ENCODE measurements at places on chromosomes 7 and 10.

DNA sequence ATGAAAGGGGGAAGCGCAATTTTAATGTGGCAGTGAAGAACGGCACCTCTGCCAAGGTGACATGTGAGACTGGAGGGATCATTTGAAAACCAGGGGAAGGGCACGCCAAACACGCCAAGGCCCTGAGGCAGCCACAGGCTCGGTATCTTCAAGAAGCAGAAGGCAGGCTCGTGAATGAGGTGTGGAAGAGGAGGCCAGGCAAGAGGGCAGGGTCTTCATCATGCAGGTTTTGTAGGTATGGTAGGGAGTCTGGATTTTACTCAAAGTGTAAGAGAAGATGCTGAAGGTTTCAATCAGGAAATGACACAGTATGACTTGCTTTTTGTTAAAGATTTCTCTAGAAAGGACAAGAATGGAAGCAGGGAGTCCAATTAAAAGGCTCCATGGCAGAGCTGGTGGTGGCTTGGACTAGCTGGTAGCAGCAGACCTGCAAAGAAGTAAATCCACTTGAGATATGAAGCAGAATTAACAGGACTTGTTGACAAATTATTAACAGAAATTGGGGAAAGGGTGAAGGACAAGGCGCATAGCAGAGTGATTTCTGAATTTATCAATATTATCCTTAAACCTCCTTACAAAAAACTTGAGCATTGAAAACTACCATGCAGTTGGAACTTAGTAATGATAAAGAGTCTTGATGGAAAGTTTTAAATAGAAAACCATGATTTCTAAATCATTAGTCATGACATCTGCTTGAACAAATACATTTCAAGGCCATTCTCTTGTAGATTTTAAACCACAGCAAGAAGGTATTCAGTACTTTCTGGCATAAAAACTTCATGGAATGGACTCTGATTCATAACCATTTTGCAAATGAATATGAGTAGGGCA is 70.4 kb downstream of the COA1 start:
- ATAC-seq = no peak

DNA sequence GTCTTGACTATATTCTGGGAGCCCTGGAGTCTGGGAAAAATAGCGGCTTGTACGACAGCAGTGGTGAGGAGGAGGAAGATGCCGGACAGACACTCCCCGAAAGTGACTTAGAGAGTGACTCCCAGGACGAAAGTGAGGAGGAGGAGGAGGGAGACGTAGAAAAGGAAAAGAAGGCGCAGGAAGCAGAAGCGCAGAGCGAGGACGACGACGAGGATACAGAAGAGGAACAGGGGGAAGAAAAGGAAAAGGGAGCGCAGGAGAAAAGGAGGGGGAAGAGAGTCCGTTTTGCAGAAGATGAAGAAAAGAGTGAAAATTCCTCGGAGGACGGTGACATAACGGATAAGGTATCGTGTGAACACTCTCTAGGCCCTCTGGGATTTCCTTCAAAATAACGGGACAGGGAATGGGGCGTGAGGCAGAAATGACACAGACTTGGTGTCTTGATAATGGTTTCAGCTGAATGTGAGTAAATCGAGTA is 908 bp downstream of the NOM1 start:
- no peak for ATAC-seq

DNA sequence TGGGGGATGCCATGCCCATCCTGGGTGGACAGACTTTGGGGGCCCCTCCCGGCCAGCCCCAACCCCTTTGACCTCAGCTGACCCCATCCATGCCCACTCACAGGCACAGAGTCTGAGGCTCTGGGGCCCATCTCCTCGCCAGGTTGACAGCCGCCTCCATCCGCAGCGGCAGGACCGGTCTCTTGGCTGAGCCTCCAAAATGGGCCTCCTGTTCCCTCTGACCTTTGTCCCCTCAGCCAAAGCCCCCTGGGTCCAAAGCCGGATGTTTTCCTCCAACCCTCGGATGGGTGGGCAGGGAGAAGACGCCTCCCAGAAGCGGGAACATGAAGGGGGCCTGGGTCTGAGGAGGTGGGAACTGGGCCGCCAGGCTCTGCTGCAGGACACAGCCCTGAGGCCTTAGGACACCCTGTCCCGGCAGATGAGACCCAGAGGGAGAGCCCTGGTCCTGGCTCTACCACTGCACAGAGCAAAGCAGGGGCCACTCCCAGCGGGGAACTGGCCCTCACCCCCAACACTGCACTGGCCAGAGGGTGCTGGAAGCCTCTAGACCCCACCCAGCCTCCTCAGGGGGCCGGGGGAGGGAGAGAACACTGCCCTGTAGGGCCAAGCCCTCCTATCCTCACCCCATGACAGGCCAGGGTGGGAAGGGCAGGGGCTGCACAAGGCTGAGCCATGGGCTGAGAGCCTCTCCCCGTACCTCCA is 12.6 kb downstream of the PDGFA start:
- ATAC-seq = no peak

- no peak for ATAC-seq
These were observed 246.9 kb upstream of the NEBL start for GRCh38 chr10:21144047-21144446.

GRCh38 chr10:71246591-71247413 is 34.4 kb downstream of the UNC5B start:
- no peak for ATAC-seq

DNA sequence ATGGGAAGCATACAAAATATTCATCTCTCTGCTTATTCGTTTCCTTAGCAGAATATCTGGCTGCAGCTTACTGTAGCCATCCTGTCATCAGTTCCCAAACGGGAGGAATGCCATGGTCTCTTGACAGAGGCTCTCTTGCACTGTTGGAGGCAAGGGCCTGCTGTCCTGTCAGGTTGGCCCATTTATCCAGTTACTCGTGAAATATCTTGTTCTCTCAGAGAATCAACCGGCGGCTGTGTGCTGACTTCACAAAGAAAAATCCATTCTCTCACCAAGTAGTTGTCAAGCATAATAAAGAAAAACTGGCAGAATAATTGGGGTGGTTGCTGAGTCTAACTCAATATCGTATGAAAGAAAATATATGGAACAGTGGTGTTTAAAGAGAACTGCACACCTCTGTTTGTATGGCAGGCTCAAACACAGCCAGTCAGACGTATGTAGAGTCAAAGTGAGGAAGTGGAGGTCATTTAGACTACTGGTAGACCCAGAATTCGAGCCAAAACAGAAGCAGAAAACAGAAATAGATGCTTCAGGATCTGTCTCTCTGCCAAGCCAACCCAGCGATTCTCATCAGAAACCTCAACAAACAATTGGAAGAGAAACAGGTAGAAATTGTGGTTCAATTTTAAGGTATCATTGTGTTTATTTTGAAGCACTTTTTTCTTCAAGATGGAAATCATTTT is 349.2 kb upstream of the PRKCQ start:
- ATAC-seq = no peak

GRCh38 chr10:124450012-124450782 is at the start of gene NKX1-2:
Gene NKX1-2, minus strand, starts transcription at chr10:124450035. Its CDS starts 92 bp downstream, at chr10:124449943.
- no peak for ATAC-seq

DNA sequence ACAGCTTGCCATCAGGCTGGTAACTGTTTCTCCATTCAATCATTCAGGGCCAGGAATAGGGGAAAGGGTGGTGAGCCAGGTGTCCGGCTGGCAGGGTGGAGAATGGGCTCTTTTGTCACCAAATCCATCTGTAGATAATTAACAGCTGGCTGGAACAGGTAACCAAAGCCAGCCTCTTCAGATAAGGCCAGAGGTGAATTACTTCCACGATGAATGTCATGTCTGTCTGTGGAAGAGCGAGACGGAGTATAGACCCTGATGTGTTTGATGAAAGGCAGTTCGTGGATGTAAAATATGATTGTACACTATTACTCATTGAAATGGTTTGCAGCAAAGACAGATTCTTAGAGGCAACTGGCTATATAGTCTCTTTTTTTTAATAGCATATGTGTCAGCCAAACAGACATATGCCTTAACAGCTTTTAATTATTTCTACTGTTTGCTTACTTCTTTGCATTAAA is 149.8 kb downstream of the KLF6 start:
- no peak for ATAC-seq

GRCh38 chr7:22604246-22604645 is 104.3 kb upstream of the STEAP1B start:
- ATAC-seq = no peak

- no peak for ATAC-seq
These were observed 163.8 kb downstream of the UBE2H start for GRCh38 chr7:129789000-129789399.

DNA sequence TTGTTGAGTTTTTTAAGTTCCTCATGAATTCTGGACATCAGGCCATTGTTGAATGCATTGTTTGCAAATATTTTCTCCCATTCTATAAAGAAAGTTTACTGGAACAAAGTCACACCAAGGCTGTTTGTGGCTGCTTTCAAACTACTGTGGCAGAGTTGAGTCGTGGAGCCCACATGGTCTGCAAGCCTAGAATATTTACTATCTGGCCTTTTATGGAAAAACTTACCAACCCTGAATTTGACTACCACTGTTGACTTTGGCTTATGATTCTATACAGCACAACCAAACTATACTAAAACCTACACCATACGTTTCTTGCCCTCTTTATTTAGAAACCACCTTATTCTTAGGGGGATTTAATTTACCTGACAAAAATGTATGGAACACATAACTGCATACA is 239.1 kb downstream of the KCNMA1 start:
- no peak for ATAC-seq

- no peak for ATAC-seq
These were observed 245.0 kb upstream of the YAE1 start for GRCh38 chr7:39321245-39321644.

- peak; percentile 73 for ATAC-seq
These were observed 4.1 kb downstream of the ACBD7 start for GRCh38 chr10:15084502-15084922.

DNA sequence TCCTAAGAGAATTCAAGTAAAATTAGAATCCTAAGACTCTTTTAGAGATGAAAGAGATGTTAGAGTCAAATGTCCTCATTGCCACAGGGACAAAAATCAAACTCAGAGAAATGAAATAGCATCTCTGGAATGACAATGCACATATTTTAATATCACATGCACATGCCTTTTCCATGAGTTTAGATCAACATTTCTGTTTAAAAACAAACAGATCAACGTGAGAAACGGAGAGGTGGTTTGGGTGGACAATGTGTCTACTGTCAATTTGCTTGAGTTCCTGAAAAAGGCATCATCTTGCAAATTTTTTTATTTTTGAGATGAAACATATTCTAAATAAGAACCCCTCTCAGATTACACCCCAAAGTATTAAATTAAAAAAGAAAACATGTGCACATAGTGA is 130.0 kb downstream of the CHRM2 start:
- ATAC-seq = no peak
